Stimulated activated CD4-positive, alpha-beta T cell treated with anti-CD3 and anti-CD28 coated beads, Interleukin-1b, Interleukin-23, amount 100 ng/mL, for 4 hours (primary cell): ENCODE measurements at places on chromosomes 1 and 21.

GRCh38 chr1:11981378-11982009 lies 1.2 kb downstream of the MFN2 start:
- DNase-seq: no peak

DNA sequence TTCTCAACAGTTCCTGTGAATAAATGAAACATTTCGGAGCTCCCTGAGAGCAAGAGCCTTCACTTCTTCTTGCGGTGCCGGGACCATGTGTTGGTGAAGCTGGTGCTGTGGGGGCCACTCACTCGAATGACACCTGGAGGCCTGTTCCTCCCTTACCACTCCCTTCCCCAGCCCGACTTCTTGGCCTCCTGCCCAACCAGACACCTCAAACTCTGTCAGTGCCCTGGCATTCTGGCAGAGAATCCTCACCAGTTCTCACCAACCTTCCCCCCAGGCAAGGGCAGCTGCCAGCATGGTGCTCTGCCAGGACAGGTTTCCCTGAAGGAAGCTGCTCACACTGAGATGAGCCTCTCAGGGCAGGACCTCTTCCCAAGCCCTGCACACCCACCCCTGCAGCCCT lies 68.3 kb downstream of the MPZL1 start:
- no peak for DNase-seq

DNA sequence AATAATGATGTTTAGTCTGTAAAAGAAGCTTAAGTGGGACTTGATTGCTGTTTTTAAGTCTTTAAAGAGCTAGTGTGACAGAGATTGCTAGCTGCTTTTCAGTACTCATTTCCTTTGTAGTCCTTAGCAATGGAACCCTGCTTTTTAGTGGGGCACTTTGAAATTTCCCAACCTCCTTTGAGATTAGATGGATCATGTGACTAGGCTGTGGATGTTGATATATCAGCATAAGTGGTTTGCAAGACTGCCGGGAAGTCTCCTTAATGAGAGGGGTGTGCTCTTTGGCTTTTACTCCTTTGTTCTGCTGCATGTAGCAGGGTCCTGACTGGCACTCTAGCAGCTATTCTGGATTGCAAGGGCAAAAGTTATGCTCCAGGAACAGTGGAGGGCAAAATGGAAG lies 11.2 kb upstream of the RCOR3 start:
- DNase-seq: no peak

DNA sequence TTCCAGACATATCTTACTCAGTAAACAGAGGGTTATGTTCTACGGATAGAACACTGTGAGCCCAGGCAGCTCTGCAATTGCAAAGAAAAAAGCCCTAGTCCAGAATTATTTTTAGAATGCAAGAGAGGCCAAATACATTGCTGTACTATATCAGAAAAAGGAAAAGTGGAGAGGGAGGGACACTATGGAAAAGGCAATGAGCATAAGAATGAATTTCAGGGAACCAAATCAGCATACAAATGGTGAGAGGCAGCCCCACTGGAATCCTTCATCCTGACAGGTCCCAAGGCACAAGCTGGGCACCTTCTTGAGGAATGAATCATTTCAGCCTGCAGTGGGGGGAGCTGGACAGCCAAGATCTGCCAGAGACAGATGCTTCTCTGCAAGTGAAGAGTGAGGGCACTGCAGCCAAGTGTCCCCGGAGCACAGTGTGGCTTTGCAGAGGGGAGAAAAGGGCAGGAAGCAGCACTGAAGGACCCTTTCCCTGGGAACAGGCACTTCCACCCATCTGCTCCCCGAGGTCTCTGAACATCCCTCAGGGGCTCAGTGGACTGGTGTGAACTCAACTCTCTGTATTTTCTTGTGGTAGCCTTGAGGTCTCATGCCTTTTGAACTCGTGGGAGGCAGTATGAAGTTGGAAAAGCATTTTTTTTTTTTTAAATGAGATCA lies 115.6 kb downstream of the XCL2 start:
- DNase-seq: no peak

DNA sequence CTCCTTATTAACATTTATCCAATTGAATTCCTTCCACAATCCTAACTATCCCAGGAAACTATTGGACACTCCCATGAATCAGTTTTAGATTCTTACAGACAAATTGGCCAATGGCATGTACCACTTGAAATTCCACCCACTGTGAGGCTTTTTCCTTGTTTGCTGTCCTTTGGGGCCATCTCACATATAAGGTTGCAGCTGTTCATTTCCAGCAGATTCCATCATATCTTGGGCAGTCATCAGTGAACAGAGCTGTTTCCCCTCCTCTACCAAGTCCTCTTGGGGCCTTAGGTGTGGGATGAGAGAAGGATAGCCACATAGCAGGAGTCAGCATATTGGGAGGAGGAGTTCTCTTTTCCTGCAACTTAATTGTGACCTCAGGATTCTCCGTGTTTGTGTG lies 109.1 kb downstream of the HHAT start:
- no peak for DNase-seq

DNA sequence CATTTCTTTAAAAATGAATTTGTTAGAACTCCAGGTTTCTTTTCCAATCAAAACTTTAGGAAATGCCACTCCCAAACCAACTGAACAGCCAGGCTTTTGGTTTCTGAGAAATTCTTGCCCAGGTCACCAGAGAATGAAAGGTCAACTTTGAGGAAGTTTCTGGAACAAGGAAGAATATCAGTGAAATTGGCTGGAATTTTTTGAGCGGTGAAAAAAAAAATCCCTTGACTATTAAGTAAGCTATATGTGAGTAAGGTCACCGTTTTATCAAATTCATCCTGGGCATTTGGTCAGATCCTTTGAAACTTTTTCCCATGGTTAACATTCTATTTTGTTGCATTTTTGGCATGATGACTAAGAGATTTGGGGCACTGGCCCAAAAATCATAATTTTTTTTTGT lies 469.3 kb downstream of the LTN1 start:
- DNase-seq: no peak

DNA sequence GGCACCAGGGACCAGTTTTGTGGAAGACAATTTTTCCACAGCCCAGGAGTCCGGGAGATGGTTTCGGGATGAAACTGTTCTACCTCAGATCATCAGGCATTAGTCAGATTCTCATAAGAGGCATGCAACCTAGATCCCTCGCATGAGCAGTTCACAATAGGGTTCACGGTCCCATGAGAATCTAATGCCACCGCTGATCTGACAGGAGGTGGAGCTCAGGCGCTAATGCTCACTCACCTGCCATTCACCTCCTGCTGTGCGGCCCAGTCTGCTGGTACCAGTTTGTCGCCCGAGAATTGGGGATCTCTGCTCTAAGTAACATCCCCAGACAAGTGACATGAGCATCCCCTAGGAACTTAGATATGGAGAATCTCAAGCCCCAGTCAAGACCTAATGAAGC lies 180.7 kb downstream of the COQ8A start:
- no peak for DNase-seq

GRCh38 chr1:117147341-117147831 lies 25.8 kb upstream of the TRIM45 start:
- DNase-seq: no peak

- DNase-seq: no peak
Measured at GRCh38 chr1:93348104-93348728, 2.5 kb downstream of the DR1 start.

DNA sequence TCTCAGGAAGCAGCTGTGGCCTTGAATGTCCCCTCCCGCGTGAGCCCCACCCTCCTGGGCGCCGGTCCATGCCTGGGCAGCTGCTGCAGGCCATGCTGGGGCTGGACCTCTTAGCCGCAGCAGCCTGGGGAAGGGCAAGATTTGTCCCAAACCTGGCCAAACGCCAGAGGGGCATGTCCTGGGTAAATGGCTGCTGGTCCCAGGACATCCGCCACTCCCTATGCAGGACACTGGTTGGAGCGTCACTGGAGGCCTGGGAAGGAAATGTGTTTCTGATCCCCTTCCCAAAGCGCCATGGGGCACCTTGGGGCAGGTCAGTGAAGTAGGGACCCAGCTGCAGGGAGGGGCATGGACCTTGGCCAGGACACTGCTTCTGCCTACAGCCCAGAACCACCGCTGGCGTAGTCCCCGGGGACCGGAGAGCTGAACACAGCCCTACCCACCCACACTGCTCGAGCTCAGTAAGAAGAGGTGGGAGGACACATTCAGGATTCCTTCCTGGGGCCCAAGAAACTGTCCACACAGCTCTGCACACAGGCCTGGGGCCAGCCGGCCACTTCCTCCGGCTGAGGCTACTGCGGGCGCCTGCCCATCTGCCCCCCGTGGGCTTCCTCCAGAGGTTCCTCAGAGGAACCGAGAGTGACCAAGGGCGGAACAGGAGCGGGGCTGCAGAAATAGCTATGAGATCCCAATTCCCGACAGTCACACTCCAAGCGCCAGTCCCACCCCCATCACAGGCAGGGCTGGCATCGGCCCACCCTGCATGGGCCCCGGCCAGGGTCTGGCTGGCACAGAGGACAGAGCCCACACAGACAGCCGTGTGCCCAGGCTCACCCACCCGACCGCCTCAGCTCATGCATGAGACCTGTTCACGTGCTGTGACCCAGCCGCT lies 10.8 kb upstream of the PLEKHG5 start:
- DNase-seq: no peak

DNA sequence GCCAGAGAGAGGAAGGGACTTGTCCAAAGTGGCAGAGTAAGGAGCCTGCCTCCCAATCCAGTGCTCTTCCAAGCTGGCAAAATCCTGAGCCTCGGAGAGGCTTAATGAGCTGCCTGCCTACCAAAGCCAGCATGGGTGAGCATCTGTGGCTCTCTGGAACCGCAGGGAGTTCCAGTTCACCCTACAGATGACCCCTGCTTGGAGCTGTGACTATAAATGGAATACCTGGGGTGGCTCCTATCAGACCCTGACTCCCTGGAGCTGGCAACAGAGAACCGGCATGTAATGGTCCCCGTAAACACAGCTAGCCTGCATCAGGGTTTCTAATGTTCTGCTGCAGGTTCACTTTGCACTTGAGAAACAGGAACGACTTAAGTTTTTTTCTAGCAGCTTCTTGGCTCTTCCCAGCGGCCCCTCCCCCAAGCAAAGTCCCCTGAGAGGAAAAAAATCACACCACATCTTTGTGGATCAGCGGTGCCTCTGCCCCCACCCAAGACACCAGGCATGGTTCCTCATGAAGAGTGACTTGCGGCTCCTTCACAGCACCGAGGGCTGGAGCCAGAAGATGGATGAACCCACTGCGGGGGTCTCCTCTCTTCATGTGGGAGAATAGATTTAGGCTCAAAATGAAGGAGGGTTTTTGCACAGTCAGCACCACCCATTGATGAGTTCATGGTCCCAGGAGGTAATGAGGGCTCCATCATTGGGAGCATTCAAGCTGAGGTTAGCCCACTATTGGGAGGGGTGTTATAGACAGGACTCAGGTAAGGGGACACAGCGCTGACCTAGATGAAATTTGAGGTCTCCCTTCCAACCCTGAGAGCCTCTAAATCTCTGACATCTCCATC lies 79.0 kb downstream of the SYT2 start:
- DNase-seq: no peak
